Activated T-helper 1 cell treated with anti-CD3 and anti-CD28 coated beads, Interleukin-12 subunit alpha, Interleukin-12 subunit beta, Interleukin-2, Interleukin-4 antibody, amounts not matched to agents 30 ng/mL and 10 ng/mL and 1 ng/mL, durations not matched to agents 14 hours and 24 hours and 36 hours (primary cell): ENCODE measurements at places on chromosomes 5 and 9.
A peak's percentile ranks its signal among the peaks of the same experiment; 100 is the strongest.

GRCh38 chr5:143154510-143155370 is 248.7 kb downstream of the NR3C1 start:
- no peak for DNase-seq

- no peak for DNase-seq
Observed at GRCh38 chr9:120431268-120431667, 148.7 kb downstream of the CDK5RAP2 start.

DNA sequence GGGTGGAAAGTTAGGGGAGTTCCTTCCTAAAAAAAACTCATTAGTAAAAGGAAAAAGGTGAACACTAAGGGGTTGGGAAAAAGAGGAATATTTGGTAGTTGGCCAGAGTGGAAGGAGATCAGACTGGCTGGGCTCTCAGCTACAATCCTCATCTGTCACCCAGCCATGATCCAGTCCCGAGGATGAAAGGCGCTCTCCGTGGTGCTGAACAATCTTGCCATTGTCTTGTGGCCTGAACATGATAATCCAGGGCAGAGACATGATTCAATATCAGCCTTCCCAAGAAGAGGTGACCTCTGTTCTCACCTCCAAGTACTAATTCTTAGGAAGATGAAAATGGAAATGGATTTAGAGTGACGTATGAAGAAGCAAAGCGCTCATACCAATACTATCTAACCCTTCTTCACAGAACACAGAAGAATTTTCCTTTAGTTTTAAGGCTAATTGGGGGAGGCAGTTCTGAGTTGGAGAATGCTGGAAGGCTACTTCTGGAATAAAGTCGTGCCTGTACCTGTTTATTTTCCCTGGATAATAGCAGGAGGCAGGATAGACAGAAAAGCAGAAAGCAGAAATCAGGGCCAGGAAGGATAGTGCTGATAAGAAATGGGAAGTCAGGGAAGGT is 36.6 kb upstream of the MYORG start:
- peak; percentile 21 for DNase-seq

DNA sequence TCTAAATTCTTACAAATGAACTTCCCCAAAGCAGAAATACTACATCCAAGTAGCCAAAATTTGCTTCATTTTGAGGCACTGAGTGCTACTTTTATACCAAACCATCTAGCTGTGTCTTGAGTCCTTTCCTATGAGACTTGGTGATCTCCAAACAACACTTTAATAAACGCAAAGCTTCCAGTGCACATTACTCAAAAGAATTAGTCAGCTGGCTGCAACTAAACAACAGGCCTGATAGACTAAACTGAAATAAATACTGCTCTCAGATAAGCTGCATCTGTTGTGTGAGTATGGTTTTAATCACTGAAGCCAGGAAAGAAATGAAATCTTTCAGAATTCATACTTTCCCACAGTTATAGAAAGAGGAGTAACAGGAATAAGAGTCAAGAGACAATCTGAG is 80.3 kb downstream of the VCAN start:
- DNase-seq = no peak

GRCh38 chr5:82509762-82510161 is 231.6 kb upstream of the RPS23 start:
- DNase-seq = no peak

DNA sequence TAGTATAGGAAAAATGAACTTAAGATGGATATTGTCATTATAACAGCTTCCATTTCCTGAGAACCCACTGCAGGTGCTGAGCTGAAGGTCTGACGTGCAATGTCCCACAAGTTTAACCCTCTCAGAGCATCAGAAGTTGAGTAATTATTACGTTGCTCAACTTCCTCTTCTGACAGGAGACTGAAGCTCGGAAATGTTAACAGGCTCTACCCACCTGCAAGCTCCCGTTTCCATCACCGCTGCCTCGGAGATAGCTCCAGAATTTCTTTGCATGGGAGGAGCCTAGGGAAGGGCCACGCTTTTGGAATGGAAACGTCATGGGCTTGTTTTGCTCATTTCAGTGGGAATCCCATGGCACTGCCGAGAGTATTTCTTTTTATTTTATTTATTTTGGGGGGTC is 1.0 kb upstream of the NTMT1 start:
- DNase-seq = no peak

GRCh38 chr5:110477911-110478310 is 248.6 kb downstream of the TMEM232 start:
- no peak for DNase-seq

DNA sequence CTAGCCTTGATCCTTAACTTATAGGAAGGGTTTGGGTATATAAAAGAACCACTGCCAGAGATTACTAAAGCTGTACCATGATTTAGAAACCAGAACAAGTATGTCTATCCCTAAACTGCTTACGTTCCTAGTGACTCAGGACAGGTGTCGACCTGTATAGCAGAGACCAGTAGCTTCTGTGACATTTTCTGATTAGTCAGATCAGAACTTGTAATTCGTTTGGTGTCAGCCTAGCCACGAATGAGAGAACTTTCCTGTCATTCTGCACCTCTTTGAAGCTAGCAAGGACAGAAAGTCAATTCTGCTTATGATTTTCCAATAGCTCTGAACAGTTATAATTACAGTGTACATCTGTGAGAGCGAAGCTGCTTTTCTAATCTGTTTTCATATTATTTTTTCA is 39.5 kb downstream of the PRKACG start:
- DNase-seq = peak; percentile 22

DNA sequence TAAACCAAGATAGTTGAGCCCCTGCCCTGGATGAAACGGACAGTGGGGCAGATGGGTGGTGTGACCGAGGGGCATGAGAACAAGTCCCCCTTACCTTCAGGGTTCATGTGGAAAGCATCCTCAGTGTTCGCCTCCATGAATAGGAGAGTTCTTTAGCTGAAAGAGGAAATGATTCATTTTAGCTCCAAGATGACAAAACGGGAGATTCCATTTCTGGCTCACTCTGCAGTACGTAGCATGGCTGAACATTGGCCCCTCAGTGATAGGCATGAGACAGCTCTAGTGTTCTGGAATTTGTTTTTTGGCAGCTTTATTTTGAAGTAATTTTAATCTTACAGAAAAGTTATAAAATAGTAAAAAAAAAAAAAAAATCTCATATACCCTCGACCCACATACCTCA is 70.2 kb upstream of the AGXT2 start:
- no peak for DNase-seq

DNA sequence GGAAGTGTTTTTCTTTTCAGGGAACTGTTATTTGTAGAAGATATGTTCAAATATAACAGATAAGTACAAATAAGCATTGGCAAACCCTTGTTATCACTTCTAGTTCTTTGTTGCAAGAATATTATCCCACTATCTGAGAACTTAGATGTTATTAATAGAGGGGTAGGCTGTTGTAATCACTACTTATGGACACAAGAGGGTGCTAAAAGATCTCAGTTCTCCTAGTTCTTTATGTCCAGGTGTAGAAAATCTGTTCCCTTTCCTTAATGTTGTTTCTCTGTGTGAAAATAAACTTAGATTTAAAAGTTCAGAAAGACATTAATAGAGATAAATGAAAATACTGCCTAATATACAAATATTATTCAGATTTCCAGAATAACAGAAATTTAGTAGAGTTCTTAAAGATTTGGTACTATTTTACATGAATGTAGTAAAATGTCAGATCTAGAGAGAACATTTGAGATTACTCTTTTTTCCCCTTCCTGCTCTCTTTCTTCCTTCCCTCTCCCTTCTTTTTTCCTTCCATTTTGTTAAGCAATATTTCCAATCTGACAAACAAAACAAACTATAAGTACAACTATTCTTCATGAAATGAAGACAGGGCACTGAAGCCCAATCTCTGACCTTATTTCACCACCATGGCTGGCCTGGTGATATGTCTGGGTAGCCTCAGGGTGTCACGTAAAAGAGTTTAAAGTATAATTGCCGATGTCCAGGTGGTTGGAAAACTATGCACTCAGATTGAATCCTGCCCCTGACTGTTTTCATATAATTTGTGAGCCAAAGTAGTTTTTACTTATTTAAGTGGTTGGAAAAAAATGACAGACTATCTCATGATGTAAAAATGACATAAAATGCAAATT is 43.6 kb upstream of the C5orf46 start:
- no peak for DNase-seq

- DNase-seq = no peak
Observed at GRCh38 chr5:161058781-161059180, 206.8 kb upstream of the ATP10B start.

GRCh38 chr9:97845130-97845529 is 7.9 kb upstream of the FOXE1 start:
- no peak for DNase-seq

GRCh38 chr5:51202161-51202560 is 181.1 kb upstream of the ISL1 start:
- DNase-seq = no peak

DNA sequence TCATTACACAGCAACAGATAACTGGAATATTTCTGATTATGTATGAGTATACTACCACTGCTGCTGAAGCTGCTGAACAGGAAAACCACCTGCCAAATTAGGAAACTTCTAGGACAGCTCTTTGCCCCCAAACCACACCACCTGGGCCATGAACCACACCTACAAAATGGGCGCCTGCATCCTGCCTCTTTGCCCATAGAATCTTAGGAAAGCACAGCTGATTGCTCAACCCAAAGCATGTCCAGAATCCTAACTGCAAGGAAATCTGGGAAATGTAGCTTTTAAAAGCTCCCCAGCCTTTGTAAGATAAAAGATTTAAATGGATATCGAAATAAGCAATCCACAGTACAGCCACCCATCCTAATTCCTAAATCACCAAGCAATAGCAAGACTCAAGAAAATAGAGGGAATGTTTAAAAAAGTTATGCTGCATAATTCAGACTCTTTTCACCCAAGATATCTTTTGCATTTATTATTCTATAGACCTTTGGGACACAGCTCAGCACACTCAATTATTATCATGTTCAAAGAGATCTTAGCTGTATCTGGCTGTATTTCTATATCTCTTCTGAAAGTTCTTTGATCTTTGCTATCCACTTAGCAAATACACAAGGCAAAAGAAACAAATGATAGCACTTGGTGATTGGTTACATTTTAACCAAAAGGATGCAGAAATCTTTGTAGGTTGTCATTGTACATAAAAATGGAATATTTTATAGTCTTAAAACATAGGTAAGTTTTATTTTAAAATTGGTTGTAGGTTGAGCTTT is 6.8 kb upstream of the C9orf152 start:
- DNase-seq = no peak

DNA sequence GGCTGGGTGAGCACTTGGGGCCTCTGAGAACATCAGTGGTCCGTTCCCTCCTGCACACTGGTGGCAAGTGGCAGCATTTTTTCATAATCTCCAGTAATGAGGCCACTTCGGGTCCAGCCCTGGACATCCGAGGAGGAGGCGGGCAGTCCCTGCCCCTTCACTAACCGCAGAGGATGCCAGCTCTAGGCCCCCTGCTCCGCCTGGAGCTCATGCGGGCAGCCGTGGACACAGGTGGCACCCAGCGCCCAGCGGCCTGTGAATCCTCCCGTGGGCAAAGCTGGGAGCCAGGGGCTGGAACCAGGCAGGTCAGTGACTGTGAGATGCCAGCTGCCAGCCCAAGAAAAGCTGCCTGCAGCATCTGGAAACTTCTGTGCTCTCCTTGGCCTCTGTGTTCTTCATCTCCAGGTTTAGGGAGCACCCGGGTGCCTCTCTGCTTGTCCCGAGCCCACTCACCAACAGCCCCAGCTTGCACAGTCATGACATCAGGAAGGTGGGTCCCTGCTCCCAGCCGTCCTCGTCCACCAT is 92.4 kb downstream of the KCNT1 start:
- no peak for DNase-seq

- no peak for DNase-seq
Observed at GRCh38 chr9:92917176-92917800, 30.0 kb upstream of the FGD3 start.

DNA sequence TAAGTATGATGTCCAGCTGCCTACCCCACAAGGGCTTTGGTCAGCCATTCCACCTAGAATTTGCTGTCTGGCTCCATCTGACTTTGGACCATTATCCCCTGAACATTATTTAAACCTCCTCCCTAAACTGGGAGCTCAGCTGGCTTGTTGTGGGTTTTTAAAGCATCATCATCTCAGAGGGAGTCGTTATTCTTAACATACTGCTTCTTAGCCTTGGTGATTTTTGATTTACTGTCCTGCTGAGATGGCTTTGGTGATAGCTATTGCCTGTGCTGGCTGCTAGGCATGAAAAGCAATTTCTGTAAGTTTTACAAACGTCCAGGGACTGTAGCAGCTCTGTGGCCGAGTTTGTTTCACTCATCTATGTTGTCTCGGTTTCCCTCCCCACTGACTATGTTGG is 256.1 kb downstream of the NR3C1 start:
- DNase-seq = no peak

DNA sequence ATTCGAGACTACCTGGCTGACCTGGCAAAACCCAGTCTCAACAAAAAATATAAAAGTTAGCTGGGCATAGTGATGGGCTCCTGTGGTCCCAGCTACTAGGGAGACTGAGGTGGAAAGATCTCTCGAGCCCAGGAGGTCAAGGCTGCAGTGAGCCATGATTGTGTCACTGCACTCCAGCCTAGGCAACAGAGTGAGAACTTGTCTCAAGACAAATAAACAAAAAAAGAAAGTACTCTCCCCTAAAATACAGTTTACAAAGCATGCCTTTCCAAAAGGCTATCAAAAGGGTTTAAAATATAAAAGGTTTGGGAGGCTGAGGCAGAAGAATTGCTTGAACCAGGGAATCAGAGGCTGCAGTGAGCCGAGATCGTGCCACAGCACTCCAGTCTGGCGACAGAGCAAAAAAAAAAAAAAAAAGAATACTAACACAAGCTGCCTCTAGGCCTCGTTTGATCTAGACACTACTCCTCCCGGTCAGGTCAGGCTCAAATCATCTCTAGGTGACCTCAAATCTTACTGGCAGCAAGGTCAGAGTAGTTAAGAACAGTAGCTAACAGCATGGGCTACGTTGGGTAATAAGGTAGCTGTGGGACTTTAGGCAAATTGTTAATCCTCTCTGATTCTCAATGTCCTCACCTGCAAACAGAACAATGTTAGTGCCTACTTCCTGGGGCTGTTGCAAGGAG is 9.3 kb downstream of the NAIF1 start:
- DNase-seq = no peak

GRCh38 chr5:76608833-76609232 is 14.4 kb downstream of the F2RL2 start:
- no peak for DNase-seq

GRCh38 chr9:6703898-6704639 is 53.7 kb upstream of the KDM4C start:
- DNase-seq = peak; percentile 84

DNA sequence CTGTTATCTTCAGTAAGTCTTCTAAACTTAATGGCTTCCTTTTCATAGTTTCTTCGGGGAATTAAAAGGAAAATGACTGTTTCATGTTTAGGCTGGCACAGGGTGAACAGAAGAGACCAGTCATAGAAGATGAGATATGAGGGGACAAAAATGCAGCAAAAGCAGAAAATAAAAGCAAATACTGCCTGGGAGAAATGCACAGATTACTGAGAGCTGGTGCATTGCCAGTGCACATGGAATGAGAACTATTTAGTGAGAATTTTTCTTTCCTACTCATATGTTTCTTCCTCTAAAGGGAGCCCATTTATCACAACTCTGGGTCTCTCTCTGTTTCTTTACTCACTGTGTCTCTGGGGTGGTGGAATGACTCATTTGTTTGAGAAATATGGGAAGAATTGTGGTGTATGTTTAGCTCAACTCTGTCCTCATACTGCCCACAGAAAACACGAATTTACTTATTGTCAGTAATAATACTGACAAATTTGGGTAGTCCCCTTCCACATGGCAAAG is 25.9 kb upstream of the ANKRD55 start:
- no peak for DNase-seq

GRCh38 chr9:131651599-131651998 is 88.3 kb downstream of the RAPGEF1 start:
- DNase-seq = no peak
